CD4-positive, alpha-beta T cell treated with Interleukin-10 for 1 hour (primary cell): ENCODE measurements at places on chromosomes 5 and 9.

DNA sequence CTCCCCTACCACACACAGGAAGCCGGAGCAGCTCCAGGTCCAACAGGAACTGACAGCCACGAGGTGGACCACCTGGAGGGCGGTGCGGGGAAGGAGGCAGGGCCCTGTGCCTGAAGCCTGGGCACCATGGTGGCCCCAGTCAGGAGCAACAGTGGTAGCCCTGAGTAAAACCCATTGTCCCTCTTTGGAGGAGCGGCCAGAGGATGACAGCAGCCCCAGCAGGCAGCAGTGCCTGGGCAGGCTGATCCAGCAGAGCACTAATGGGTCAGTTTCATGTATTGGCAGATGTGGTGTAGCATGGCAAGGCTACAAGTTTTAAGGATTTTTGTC is 47.7 kb upstream of the GARNL3 start:
- no peak for DNase-seq

GRCh38 chr9:9920425-9921060 is 692.3 kb downstream of the PTPRD start:
- no peak for DNase-seq

DNA sequence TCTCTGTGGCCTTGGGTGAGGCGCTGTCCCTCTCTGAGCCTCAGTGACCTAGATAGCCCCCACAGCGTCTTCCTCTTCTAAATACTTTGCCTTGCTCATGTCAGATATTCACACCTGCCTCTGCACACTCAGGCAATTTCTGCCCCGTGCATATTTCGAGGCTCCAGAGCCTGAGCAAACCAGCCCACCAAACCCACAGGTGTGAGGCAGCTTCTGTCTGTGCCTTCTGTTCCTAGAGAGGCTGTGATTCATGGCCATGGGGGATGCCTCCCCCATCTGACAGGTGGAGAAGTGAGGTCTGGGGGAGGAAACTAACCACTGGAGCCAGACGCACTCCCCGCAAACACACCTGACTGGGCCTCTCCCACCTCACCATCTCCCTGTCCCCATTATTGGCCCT is 42.7 kb upstream of the CPLX2 start:
- no peak for DNase-seq

DNA sequence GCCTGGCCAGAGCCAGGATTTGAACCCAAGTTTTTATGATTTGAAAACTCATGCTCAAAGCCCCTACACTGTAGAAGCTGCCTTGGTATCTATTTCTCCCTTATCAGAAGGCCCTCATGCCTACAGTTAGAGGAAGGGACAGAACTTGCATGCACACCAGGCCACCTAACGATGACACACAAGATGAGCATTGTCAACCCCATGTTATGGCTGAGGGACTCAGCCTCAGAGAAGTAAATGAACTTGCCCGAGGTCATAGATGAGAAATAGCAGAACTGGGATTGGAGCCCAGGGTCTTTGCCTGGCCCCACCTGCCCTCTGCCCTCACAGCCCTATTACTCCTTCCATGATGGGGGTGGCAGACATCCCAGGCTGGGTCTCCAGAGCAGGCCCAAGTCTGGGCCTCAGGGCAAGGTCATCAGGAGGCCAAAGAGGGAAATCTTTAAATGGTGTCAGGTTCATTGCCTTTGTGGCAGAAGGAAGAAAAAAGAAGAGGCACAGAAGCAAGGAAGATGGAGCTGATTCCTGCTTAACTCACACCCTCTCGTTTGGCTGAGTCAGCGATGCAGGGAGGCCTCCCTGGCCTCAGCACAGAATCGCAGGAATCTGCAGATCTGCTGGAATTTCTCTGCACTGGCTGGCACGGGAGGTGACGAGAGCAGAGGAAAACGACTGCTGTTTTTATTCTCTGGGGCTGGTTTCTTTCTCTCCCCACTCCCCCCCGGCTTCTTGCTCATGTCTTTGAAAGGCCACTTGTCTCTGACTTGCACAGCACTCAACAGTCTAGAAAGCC is 20.6 kb upstream of the CRB2 start:
- no peak for DNase-seq

DNA sequence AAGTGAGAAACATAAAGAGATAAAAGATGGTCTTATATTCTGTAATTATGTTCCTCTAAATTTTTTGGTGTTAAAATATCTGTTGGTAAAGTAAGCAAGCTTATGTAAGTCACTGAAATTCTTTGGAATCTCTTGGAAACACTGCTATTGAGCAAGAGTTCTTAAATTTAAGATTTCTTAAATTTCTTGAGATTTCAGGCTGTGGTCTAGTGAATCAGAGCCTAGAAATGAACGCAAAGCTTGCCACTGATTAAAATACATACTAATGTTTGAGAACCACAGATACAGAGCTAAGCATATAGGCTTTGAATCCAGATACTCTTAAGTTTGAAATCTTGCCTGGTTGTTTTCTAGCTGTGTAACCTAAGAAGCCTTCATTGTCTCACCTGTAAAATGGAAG is 133.4 kb downstream of the TRPM3 start:
- no peak for DNase-seq

DNA sequence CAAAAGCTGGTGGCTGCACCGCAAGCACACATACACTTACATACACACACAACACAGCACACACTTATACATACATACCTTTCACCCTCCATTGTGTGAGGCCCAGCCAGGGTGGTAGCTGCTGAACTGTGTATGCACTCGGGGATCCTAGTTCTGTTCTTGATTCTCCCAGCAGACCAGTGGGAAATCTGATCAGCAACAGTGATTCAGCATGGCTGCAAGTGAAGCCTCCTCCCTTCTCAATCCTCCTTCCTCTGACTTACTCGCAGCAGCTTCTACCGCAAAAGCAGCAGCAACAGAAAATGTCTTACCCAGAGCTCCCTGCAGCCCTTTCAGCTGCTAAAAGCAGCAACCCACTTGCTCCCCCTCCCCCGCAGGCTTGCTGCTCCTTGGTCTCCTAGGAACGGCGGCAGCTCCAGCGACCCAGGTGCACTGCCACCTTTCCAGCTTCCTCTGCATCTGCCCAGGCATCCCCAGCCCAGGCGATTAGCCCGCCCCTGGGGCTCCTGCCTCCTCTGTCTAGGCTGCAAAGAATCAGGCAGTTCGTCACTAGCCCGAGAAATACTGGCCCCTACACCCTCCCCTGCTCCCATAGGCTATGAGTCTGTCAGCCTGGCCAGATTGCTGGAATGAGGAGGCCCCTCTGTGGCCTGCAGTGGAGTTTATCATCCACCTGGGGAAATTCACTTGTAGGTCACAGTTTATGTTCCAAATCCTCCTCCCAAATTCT is at the start of gene KLHL3:
TSS of gene KLHL3 (minus strand) at position 535 of the 730 bp plus-strand sequence. CDS start at position 92, 443 bp downstream.
- DNase-seq = peak; percentile 16

- DNase-seq = no peak
Observed at GRCh38 chr9:130426467-130426773, 18.3 kb upstream of the ASS1 start.

GRCh38 chr5:147382776-147383175 is 127.1 kb downstream of the DPYSL3 start:
- DNase-seq = no peak

DNA sequence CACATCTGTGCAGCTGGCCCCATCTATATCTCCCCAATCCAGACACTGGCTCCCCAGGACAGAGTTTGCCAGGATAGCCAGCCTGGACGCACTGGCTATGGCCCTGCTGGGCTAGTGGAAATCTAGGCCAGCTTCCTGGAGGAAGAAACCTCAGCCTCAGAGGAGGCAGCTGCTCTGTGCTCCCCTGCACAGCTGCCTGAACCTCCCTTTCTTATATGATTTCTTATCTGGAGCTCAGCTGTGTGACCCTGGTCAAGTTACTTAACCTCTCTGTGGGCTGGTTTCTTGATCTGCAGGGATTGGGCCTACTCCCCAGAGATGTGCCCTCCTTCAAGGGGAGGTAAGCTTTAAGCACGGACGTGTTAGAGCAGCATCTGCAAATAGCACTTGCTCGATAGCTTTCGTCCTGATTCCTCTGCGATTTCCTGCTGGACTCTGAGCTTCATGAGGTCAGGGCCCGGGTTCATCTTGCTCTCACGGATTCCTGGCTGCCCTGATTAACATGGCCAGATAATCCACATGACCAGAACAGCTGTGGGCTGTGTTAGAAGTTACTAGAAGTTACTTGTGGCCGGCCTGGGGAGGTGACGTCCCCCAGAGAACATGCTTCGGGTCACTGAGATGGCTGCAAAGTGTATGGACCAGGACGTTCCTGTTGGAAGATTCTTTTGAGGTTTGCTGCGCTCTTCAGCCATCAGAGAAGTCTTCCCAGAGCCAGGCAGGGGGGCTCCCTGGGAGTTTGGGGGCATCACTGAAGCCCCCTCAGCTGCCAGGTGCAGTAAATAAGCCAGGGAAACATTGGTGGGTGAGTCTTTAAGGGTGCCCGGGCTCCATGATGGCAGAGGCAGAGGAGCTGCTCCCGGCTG is 14.5 kb downstream of the C9orf50 start:
- no peak for DNase-seq

DNA sequence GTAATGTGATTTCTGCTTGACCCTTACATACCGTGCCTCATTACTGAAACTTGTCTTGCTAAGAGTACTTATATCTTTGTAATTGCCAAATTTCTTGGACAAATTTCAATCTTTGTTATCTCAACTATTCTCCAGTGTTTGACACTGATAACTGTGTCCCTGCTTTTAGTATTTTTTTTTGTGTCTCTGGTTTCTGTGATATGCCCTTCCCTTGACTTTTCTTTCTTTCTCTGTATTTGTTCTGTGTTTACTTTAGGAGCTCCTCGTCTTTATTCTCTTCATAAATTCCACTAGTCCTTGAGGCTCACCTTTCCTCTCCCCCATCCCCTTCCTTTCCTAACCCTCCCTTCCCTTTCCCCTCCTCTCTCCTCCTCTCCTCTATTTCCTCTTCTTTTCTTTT is 123.7 kb upstream of the FBXL17 start:
- no peak for DNase-seq

- no peak for DNase-seq
Observed at GRCh38 chr9:137787786-137788505, 89.6 kb upstream of the CACNA1B start.

DNA sequence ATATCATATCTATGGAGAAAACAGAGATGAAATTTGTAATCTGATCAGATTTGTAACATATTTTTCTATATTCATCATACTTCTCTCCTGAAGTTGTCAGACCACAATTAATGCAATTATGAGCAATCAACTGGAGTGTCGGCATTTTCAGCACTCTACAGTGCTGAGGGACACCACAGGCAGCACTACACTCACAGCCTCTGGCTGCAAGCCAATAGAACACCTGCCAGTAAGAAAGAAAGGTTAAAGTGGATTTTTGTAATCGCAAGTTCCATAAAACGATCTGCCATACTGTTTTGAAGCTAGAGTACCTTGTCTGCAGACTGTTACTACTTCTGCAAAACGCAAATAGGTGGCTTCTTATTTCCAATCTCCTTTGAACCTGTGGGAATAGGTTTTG is 147.6 kb downstream of the ADAMTS6 start:
- no peak for DNase-seq

GRCh38 chr9:88219601-88220000 is 81.3 kb upstream of the SPATA31C2 start:
- DNase-seq = no peak

GRCh38 chr5:168184103-168184502 is 107.3 kb upstream of the WWC1 start:
- DNase-seq = no peak

- no peak for DNase-seq
Observed at GRCh38 chr9:136729144-136729543, 13.6 kb downstream of the LCN10 start.

DNA sequence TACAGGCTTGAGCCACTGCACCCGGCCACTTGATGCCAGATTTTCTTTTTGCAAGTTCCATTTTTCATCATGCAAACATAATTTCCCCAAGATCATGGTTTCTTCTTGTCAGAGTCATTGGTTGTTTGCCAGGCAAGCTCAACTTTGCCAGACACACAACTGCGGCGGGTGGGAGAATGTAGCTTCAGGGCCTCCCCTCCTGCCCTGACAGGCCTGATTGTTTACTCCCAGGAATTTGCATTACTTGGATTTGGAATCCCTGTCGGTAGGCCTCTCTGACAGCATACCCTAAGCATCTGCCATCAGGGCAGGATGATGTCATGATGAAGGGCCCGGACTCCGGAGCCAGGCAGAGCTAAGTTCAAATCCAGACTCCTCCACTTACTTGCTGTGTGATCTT is 15.1 kb downstream of the RPS14 start:
- no peak for DNase-seq

GRCh38 chr5:85266692-85267091 is 882.0 kb upstream of the EDIL3 start:
- DNase-seq = no peak

DNA sequence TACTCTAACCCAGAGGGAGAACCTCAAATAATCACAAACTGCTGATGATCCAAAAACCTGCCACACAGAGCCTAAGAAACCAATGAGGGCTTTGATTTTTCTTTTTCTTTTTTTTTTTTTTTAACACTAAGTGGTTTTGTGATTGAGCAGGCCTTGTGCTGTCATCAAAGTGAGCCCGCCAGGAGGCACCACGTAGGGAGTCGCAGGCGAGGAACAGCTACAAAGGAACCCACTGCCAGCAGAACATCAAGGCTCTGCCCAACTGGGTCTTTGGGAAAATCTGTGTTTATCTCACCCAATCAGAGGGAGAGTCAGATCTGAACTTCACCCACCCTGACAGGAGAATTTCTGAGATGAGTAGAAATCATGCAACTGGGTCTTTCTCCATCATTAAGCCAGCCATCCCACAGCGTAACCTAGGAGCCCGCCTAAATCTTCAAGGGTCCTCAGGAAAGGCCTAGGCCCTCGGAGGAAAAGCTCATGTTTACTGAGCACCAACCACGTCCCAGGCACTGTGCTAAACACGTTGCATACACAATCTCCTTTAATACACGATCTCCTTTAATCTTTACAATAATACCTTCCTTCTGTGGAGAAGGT is 126.9 kb upstream of the FSTL4 start:
- DNase-seq = no peak

GRCh38 chr5:54440456-54440893 is 15.0 kb upstream of the HSPB3 start:
- DNase-seq = peak; percentile 1

GRCh38 chr9:121696930-121697329 is 45.5 kb downstream of the DAB2IP start:
- DNase-seq = no peak

- DNase-seq = no peak
Observed at GRCh38 chr5:96459313-96460121, 26.5 kb upstream of the PCSK1 start.

- DNase-seq = peak; percentile 31
Observed at GRCh38 chr5:149581192-149581861, at the start of gene ARHGEF37. Gene ARHGEF37 (plus strand): TSS chr5:149581498. CDS start chr5:149597770, 16,272 bp downstream.

DNA sequence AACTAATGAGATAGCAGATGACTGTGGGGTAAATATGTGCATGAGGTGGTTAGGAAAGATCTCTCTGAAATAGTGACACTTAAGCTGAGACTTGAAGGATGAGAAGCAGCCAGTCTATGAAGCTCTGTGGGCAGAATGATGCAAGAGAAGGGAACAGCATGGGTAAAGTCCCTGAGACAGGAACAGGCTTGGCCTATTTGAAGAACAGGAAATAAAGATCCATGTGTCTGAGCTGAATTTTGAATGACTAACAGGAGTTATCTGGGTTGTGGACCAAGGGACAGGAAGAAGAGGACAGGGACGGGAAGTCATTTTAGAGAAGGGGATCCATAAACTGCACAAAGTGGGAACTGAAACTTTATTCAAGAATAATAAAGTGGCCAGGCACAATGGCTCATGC is 25.6 kb upstream of the HMGCS1 start:
- DNase-seq = no peak
